ENCODE measurements at places on chromosomes 16 and 17.

GRCh38 chr17:33560165-33560564 lies 267.1 kb upstream of the ASIC2 start:
- no peak for DNase-seq

DNA sequence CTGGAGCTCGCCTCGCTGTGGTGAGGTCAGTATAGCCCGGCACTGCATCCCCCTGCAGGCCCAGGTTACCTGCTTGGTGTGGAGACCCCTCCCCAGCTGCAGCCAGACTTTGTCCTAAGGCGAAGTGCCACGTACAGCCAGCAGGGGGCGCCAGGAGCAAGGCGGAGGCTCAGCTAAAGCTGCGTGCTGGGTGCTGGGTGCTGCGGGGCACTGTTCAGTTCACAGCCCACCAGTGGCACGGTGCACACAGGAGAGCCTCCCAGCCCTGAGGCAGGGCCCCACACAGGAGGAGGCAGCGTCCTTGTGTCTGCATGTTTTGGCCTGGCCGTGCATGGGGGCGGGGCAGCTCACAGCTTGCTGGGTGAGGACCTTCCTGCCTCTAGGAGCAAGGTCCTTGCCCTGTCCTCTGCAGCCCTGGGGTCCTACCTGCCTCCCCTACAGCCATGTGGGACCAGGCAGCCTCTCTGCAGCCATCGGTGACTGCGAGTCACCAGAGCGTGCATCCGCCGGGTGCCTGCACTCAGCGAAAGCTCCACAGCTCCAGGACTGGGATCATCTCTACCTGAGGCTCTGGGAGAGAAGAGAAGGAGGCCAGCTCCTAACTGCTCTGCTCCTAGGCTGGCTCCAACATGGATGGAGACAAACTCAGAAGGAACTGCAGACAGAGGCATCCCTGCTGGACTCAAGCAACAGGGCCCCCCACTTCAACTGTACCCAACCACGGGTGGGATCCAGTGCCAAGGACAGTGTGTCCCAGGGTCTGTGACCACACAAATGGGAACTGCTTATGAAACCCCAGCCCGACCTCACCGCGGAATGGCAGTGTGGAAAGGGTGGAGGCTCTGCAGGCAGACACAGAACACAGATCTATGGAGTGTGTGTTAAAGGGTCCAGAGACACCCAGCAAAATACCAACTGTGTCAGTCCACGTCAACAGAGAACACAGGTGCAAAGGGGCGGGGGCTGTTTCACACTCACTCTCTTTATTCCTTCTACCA lies 19.0 kb downstream of the SLC7A5 start:
- peak; percentile 56 for DNase-seq

- DNase-seq = no peak
Measured at GRCh38 chr16:26762594-26762993, 304.1 kb upstream of the C16orf82 start.

- DNase-seq = no peak
Measured at GRCh38 chr16:64730261-64730660, 391.6 kb downstream of the CDH11 start.

- no peak for DNase-seq
Measured at GRCh38 chr17:69567130-69567529, 152.6 kb downstream of the MAP2K6 start.

DNA sequence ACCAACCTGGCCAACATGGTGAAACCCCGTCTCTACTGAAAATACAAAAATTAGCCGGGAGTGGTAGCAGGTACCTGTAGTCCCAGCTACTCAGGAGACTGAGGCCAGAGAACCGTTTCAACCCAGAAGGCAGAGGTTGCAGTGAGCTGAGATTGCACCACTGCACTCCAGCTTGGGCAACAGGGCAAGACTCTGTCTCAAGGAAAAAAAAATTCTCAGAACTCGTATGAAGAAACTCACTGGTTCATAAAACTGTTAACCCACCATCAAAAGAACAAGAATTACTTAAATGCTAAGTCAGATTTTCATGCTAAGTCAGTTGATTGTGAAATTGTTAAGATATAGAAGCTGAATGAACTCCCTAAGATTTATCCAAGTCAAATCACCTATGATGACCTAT lies 31.3 kb downstream of the SLC39A11 start:
- DNase-seq = no peak

DNA sequence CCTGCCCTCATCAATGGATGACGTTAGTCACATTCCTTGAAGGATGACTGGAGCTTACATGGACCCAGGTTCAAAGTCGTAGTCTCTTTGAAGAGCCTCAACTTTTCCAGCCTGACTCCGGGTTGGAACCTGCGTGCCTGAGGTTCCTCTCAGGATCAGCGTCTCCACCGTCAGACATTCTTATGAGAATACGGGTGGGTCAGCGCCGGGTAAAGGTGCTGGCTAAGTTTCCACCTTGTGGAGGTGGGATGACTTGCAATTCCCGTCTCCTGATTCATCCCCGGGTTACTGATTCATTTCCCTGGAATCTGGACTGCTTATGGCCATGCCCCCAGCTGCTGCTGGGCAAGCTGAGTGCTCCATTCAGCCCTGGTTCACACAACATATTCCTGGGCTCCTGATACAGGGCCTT lies 38.9 kb upstream of the CMIP start:
- DNase-seq = no peak

DNA sequence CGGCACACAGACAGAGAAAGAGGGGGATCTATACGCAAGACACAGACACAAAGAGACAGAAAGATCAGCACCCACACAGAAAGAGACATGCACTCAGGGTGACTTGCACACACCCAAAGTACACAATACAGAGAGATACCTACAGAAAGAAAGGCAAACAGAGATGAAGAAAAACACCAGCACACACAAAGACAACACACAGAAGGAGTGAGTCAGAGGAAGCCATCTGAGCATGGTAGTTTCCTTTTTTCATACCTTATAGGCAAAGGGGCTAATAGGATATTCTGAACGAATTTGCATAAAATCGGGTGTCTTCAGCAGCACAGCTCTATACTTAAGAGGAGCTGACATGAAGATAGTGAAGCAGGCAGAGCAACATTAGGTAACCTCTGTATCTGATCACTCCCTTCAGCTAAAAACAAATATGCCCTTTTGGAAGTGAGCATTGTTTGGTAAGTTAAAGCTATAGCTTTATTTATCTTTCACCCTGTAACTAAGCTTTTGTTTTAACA lies 198.6 kb downstream of the AATF start:
- DNase-seq = no peak

- DNase-seq = no peak
Measured at GRCh38 chr17:74326506-74326905, 480 bp downstream of the KIF19 start.

- no peak for DNase-seq
Measured at GRCh38 chr16:22753451-22753850, 60.5 kb upstream of the HS3ST2 start.

DNA sequence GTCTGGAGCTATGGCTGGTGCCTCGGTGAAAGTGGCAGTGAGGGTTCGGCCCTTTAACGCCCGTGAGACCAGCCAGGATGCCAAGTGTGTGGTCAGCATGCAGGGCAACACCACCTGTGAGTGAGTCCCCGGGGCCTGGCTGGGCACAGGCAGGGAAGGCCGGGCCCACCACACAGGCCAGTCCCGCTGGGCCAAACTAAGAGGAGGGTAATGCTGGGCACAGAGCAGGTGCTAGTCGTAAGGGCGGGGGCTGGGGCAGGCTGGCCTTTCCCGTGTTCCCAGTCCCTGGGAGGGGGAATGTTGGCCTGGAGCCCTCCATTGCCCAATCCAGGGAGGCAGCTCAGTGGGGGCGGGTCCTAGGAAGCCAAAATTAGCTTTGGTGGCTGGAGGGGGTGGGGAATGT lies 2.5 kb downstream of the KIF1C start:
- DNase-seq = no peak

GRCh38 chr16:88968589-88969280 lies 8.3 kb downstream of the CBFA2T3 start:
- no peak for DNase-seq

DNA sequence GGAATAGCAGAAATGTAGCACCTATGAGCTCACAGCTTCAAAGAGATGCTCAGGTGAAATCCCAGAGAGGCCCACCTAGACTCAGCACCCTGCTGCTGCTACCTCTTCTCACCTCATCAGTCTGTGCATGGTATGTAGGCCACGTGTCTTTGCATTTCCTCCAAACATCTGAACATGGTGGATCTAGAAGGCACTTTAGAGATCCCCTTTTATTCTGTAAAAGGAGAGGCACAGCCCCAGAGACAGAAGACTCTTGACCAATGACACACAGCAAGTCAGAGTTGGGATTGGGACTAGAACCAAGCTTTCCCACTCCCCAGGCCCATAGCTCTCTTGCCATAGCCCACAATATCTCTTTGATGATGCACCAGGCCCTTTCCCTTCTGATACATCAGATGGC lies 19.4 kb upstream of the NKD1 start:
- no peak for DNase-seq

GRCh38 chr17:17573912-17574311 lies 17.6 kb downstream of the PEMT start:
- DNase-seq = no peak

DNA sequence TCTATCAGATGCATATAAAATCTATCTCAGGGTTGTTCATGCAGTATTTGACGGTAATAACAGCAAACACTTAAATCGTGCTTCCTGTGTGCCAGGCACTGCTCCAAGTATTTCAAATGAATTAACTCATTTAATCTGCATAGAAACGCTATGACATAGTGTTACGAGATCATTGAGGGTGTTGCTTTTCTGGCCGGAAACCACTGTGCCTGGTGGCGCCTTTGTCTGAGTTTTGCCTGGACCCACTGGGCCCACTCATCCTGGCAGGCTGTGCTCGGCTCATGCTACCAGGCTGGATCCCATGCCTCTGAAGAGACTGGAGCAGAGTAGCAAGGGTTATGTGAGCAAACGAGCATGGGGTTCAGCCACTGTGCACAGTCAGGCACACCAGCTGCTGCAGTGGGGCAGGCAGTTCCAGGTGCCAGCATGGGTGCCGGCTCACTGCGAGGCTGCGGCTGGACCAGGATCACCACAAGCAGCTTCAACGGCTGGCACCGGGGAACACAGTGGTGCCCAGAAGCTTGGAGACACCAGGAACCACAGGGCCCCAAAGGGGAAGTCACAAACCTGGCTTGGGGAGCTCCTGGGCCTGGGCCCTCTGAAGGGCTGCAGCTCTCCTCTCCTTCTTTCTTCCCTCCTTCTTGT lies 45.9 kb upstream of the CLEC19A start:
- no peak for DNase-seq

- no peak for DNase-seq
Measured at GRCh38 chr17:80422981-80423380, 8.0 kb downstream of the ENDOV start.

DNA sequence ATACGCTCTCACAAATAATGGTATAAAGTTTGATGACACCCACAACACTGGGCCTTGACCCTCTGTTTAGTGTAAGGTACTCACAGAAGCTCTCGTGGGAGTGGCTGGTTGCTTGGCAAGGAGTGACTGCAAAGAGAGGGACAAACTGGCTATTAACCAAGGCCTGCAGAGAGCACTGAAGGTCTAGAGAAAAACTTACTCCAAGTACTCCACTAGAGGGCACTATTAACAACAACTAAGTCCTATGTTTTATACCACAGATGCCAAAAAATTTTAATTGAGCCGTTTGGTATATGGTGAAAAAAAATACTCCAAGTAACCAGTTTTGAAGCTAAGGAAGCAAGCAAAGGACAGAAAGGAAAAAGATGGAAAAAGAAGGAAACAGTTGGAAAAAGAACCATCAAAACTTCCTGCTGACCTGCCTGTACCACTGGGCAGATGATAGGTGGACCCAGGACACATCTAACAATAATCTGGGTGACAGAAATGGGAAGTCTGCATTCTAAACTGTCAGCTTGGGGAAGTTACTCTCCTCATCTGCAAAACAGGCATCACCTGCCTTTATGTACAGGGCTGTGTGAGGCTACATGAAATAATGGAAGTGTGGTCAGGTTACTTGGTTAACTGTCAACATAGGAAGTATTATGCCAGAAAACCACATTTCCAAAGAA lies 23.2 kb downstream of the DYNC1LI2 start:
- DNase-seq = no peak

DNA sequence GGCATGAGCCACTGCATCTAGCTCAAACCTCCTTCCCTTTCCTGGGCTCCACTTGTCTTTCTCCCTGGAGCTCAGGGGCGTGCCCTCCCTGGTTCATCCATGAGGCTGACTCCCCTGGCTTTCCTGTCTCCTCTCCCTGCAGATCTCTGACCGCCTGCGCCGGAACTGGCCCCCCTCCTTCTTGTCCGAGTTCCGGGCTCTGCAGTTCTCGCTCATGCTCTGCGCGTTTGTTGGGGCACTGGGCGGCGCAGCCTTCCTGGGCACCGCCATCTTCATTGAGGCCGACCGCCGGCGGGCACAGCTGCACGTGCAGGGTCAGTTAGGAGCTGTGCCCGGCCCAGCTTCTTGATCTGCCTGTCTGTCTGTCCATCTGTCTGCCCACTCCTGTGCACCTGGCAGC lies 1.2 kb upstream of the LAT start:
- DNase-seq = no peak

DNA sequence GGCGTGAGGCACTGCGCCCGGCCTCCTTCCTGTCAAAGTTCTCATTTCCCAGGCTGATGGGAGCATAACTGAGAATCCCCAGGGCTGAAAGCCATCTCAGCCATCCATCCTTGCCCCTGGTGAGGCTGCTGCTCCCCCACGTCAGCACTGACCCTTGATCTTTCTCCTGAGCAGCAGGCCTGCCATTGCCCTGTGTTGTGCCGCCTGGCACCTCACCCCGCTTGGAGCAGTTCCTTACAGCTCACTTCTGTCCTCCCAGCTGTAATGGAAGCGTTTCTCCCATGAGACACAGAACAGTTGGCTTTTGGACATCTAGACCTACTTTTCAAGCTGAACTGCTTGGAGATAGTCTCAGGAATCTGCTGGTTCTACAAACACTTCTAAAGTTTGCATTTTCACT lies 51.5 kb downstream of the OR1D5 start:
- DNase-seq = no peak

GRCh38 chr17:74297941-74298340 lies 23.9 kb downstream of the DNAI2 start:
- no peak for DNase-seq

DNA sequence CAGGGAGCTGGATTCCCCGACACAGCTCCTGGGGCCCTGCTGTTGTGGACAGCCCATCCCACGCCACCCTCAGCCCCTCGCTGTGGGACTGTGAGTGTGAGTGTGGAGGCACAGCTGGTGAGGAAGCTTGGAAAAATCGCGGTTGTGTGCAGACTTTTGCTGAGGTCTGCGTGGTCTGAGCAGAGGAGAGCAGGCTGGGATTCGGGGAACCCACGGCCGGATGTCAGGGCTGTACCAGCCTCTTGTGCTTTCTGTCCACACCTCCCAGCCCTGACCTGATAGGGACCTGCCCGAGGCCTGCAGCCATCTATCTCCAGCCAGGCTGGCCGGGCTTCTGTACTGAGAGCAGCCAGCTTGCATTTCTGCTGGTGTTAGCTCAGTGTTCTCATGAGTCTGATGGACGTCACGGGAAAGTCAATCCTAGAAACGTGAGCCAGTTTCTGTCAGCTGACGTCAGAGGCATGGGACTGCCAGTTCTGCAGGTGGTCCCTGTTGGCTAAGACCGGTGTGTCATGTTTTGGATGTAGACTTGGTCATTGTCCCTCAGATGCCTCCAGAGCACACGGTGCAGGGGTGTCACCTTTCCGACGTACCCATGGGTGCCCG lies 72.8 kb upstream of the ZNF750 start:
- no peak for DNase-seq
